Left ventricle myocardium inferior (tissue), 1 donor: ENCODE measurements at places on chromosomes 2 and 18. TPM values are rescaled to one million over a fixed set of nuclear protein-coding genes. Genes with fewer than 3 reads are reported as not detected.

Gene CTAGE1
- total RNA-seq: not detected

GRCh38 chr2:164644036-164644700 lies 22.9 kb upstream of the GRB14 start:
- H3K27me3 ChIP-seq: no peaks in the 10 kb centered on the region
- no peaks in the 10 kb centered on the region for H3K4me1 ChIP-seq
- H3K27ac ChIP-seq: no peak overlapping the region
- no peak for DNase-seq
- H3K36me3 ChIP-seq: no peaks in the 10 kb centered on the region

DNA sequence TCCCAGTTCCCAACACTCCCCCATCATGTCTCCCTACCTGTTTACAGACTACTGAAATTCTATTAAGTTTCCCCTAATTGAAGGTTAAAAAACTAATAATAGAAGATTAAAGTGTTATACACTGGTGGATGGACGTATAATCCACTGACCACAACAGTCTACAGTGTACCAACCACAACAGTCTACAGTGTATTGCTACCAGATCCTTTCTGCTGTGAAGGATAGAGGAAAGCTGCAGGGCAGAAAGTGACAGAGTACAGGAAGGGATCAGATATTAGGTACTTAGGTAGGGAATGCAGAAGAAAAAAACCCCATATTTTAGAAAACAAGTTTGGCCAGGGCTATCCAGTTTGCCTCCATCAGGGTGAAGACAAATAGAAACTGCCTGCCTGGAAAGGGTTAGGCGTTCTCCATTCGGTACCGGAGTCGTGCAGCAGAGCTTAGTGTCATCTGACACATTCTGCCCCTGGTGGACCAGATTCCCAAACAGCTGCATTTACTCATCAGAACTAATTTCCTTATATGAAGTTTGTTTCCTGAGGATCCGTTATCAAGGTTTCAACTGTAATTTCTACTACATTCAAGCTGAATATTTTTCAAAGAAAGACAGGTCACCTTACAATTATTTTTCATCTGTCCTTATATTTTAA lies 49.9 kb downstream of the KLF7 start:
- H3K4me1 ChIP-seq: peaks cover 76% of the 10 kb centered on the region
- peak overlapping the region; percentile 55 for H3K27ac ChIP-seq
- DNase-seq: peak; percentile 31
- H3K36me3 ChIP-seq: peaks cover 18% of the 10 kb centered on the region
- no peaks in the 10 kb centered on the region for H3K27me3 ChIP-seq

Gene ZNF516
- 11.5 TPM for total RNA-seq
